ENCODE measurements at places on chromosomes 6 and 20.

DNA sequence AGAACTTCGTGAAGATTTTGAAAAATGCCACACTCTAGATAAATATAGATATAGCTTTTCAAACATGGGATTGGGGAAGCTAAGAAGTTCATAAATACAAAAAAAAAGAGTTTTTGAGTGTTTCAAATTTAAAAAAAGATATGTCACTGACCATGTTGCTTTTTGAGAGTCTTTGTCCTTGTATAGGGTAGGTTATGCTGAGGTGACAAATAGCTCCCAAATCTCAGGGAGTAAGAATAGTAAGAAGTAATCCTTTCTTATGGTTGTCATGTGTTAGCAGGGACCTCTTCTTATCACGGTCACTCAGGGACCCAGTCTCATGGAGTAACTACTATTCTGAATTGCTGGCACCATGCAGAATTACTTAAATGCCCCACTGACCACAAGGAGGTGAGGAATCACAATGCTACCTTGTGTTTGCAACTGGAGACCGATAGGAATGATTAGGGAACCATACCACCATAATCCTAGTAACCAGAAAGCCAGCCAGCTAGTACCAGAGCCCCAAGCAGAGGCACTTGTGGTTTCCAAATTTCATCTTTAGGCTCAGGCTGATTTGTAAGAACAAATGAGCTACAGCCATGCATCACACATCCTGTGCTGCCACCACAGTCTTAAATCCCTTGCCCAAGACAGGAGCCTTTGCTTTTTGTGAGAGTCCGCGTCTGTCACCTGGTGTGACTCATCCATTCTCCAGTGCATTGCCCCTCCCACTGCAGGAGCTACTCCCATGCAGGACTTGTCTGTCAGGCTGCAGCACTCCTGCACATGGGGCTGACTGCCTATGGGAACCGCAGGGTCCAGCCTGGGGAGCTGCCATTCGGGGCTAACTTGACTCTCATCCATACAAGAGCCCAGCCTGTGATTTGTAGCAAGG is 42.4 kb upstream of the ADGRF4 start:
- DNase-seq, result no peak

GRCh38 chr6:110284855-110285254 is 73.3 kb downstream of the METTL24 start:
- no peak for DNase-seq

GRCh38 chr20:24407151-24407550 is 62.3 kb upstream of the SYNDIG1 start:
- no peak for DNase-seq

- DNase-seq, result no peak
Measured at GRCh38 chr6:17842014-17842776, 135.5 kb upstream of the NUP153 start.

- DNase-seq, result no peak
Measured at GRCh38 chr20:51570739-51571459, 28.4 kb upstream of the NFATC2 start.

Data from central memory CD8-positive, alpha-beta T cell (primary cell).